ENCODE measurements at places on chromosomes 2 and 18. TPM values are rescaled to one million over a fixed set of nuclear protein-coding genes. Genes with fewer than 3 reads are reported as not detected.
A peak's percentile ranks its signal among the peaks of the same experiment; 100 is the strongest.

DNA sequence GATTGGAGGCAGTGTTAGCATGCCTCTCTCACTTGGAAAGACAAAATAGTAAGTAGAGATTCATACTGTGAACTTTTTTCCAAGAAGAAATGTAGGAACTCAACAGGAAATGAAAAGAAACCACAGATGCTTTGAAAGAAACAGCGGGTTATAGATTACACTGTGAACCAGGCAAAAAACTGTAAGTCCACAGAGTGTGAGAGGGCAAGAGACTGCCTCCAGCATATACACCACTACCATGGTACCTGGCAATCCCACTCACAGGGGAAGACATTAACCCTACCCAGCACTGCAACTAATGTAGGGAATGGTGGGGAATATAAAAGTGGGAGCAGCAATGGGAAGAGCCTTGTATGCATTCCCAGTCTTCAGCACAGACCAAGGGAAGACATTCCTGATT, 150.6 kb upstream of the GALNT5 start:
- no peak for DNase-seq

DNA sequence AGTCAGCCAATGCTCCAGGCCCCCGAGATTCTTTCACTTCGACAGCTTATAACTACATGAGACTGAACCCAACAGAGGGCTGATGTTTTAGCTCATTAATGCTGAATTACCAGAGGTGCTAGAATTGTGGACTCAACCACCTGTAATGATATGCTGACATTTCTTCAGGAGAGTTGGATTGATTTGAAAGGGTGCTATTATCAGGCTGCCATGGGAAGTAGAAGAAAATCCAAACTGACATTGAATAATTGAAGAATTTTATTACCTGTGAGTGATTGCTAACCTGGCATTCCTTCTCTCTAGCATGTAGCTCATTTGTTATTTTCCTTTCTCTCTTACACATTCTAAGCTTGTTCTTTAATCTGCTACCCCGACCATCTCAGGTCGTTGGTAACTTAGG, 488.8 kb downstream of the PID1 start:
- DNase-seq, result no peak

SLC5A7 gene
- 0.05 TPM for polyA plus RNA-seq

GRCh38 chr2:71714601-71715240, 261.4 kb downstream of the DYSF start:
- DNase-seq, result no peak

LOXHD1 gene
- polyA plus RNA-seq, result 1.00 TPM

GRCh38 chr2:238841542-238842164, 6.2 kb upstream of the TWIST2 start:
- no peak for DNase-seq

DNA sequence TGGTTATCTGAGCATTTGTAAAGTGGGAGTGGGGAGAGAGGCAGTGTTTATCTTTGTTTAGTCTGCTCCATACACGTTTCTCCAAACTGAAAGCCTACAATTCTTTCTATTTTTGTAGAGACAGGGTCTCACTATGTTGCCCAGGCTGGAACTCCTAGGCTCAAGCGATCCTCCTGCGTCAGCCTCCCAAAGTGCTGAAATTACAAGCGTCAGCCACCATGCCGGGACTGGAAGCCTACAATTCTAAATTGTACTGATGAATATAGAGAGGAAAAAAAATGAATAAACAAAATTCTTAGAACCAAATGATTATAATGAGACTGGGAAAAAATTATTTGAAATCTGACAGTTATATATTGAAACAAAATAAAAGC, 1.4 kb upstream of the ZFAND2B start:
- DNase-seq, result no peak

- DNase-seq, result no peak
Observed at GRCh38 chr2:164764996-164765395, 76.6 kb downstream of the COBLL1 start.

TSHZ1 gene
- 31.3 TPM for polyA plus RNA-seq

- no peak for DNase-seq
Observed at GRCh38 chr2:15348636-15349035, 212.5 kb downstream of the NBAS start.

ATP6V1B1 gene
- 4.6 TPM for polyA plus RNA-seq

- no peak for DNase-seq
Observed at GRCh38 chr2:147382322-147382948, 462.4 kb upstream of the ACVR2A start.

GRCh38 chr2:161090411-161090810, 69.8 kb upstream of the TANK start:
- DNase-seq, result no peak

GRCh38 chr2:112972423-112973086, 5.3 kb upstream of the IL36G start:
- DNase-seq, result no peak

CD207 gene
- polyA plus RNA-seq, result not detected

CDH7 gene
- 1.8 TPM for polyA plus RNA-seq

DNA sequence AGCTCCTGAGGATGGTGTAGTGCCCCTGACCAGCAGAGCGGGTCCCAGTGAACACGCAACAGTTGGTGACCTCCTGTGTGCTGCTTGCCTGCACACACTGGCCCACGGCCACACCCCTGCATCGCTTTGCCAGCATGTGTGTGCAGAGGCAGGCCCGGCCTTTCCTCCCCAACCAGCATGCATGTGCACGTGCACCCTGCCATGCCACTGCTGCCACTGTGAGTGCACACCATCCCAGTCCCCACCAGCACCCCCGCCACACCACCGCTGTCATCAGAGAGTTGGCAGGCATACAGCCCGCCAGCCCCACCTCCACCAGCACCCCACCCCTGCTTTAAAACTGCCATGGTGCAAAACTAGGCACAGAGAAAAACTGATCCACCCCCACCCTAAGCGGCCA, 197.4 kb upstream of the SRD5A2 start:
- DNase-seq, result no peak

BCS1L gene
- 58.2 TPM for polyA plus RNA-seq

GRCh38 chr2:42459296-42459695, 34.5 kb downstream of the KCNG3 start:
- no peak for DNase-seq

DNA sequence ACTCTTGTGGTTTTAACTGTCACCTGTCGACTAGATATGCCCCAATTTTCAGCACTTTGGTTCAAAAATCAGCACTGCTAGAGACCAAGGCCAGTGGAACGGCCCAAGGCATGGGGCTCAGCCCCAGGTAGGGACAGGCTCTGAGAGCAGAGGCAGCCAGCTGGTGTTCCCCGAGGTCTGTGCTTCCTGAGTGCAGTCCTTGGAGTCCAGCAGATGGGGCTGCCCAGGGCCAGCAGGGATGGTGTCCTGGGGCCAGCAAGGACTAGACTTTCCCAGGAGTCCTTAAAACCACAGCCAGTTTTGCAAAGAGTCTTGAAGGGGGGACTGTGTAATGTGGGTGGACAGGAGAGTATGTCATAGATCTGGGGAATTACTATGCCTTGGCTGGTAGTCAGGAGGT, 56.3 kb downstream of the POMC start:
- DNase-seq, result no peak

NXPH2 gene
- polyA plus RNA-seq, result 1.1 TPM

DNA sequence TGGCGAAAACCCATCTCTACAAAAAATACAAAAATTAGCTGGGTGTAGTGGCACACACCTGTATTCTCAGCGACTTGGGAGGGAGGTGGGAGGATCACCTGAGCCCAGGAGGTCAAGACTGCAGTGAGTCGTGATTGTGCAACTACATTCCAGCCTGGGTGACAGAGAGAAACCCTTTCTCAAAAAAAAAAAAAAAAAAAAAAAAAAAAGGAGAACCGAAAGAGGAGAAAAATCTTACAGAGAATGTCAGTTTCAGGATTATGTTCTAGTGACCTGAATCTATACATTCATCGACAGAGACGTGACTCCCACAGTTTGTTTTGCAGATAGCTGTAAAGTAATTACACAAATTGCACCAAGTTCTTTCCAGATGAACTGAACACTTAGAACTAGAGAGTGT, 187.8 kb downstream of the FTCDNL1 start:
- DNase-seq, result no peak

GRCh38 chr18:75454022-75454795, 26.7 kb upstream of the SMIM21 start:
- DNase-seq, result no peak

DNA sequence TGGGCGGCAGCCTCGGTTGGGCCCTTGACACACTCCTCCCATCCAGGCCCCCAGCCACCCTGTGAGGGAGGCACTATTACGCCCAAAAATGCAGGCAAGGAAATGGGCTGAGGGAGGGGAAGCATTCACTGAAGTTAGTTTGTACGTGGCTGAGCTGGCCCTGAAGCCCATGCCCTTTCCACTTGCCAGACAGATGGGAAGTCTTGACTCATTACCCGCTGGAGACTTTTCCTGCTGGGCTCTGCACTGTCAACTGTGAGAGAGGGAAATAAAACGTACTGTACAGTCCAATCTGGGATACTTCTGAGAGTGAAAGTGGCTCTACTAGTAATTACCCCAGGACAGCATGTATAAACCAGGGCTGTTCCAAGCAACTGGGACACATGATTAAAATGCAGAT, 125.9 kb downstream of the MSH2 start:
- no peak for DNase-seq

CRYGC gene
- not detected for polyA plus RNA-seq

DES gene
- polyA plus RNA-seq, result 31.3 TPM

DNA sequence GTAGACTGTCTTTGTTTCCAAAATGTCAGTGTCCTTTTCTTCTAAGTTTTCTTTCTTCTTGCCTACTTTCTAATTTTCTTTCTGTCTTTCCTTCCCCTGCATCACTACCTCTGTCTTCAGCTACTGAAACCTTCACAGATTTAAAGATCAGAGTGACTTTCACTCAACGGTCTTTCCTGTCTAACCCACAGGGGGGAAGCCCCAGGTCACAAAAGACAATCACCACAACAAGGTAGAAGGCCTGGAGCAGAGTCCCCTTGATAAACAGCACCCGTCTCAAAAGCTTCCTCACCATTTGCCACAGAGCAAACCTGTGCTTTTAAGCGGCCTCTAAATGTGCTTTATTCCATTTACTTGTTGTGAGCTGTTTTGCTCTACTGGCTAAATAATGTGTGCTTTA, 665.4 kb downstream of the BCL11A start:
- no peak for DNase-seq

RTP5 gene
- polyA plus RNA-seq, result not detected

- no peak for DNase-seq
Observed at GRCh38 chr2:7472465-7472864, 555.3 kb downstream of the RNF144A start.

RAB27B gene
- 12.1 TPM for polyA plus RNA-seq

GRCh38 chr2:69168950-69169654, 156.1 kb downstream of the ANTXR1 start:
- DNase-seq, result peak; percentile 58

DNA sequence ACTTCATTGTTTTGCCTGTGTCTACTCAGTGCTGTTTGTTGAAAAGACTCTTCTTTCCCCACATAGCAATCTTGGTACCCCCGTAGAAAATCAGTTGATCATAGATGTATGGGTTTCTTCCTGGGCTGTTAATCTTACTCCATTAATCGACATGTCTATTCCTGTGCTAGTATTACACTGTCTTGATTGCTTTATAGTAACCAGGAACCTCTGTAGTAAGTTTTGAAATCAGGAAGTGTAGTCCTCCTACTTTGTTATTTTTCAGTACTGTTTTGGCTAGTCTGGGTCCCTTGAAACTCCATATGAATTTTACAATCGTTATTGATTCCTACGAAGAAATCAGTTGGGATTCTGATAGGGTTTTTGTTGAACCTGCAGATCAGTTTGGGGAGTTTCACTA, 78.8 kb upstream of the FAM136A start:
- no peak for DNase-seq

RESP18 gene
- polyA plus RNA-seq, result not detected

ESPNL gene
- 3.2 TPM for polyA plus RNA-seq

- DNase-seq, result no peak
Observed at GRCh38 chr18:40179729-40180461, 1775.1 kb upstream of the PIK3C3 start.

- DNase-seq, result no peak
Observed at GRCh38 chr18:14949800-14950664, 202.1 kb downstream of the ANKRD30B start.

DNA sequence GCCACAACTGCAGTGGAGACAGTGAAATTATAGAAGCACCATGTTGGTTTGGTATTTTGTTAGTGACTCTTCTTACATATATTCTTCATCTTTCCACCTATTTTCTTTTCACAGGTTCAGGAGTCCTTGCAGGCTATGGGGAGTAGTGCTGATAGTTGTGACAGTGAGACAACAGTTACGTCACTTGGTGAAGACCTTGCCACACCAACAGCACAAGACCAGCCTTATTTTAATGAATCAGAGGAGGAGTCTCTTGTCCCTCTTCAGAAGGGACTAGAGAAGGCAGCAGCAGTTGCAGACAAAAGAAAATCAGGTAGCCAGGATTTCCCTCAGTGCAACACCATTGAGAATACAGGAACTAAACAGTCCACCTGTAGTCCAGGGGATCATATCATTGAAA, 23.6 kb downstream of the ITPRID2 start:
- no peak for DNase-seq

GRCh38 chr18:63284827-63285733, 34.5 kb downstream of the BCL2 start:
- DNase-seq, result no peak

KIF5C gene
- polyA plus RNA-seq, result 21.8 TPM

GRCh38 chr18:76425146-76426131, 69.6 kb downstream of the ZNF516 start:
- no peak for DNase-seq

Data from left lung (tissue), 14 donors.